ENCODE measurements at places on chromosomes 7 and 10.

GRCh38 chr10:72034040-72034499 lies 54.3 kb downstream of the SPOCK2 start:
- no peak for DNase-seq

DNA sequence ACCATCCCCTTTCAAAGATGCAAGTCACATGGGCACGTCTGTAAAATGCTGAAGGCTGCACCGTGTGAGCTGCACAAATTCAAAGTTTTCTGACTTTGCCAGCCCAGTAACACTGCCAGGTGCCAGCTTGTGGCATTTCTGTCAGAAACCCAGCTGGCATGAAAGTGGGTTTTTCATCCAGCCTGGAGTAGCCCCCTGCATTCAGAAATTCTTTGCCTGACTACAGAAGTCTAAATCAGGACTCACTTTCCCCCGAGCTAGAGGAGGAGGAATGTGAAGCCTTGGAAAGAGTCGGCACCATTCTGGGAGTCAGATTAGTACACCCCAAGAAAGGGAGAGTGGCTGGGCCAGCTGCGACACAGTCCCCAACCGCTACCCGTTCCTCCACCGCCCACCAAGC lies 56.7 kb upstream of the EN2 start:
- no peak for DNase-seq

GRCh38 chr10:7027237-7027912 lies 383.5 kb downstream of the SFMBT2 start:
- DNase-seq, result no peak

DNA sequence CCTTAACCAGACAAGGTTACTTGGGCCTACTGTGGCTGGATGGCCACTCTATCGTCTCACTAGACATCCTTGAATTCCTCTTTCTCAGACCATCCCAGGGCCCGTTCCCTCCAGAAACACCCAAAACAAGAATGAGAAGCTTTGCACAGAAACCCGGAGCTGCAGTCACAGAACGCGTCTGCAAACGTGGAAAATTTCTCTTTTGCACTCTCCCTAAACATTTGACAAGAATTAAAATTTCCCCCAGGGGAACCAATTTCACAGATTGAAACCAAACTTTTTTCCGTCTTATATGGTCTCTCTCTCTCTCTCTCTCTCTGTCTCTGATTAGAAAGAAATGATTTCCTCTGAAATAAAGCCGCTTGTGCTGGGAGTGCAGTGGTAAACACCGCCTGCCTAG lies 120.7 kb downstream of the MKX start:
- no peak for DNase-seq

- no peak for DNase-seq
Observed at GRCh38 chr10:114825513-114826253, 4.1 kb downstream of the FHIP2A start.

- no peak for DNase-seq
Observed at GRCh38 chr10:3525832-3526449, 259.1 kb downstream of the KLF6 start.

- no peak for DNase-seq
Observed at GRCh38 chr7:69761290-69761922, 163.1 kb downstream of the AUTS2 start.

- DNase-seq, result no peak
Observed at GRCh38 chr7:132580277-132580676, 4.0 kb upstream of the PLXNA4 start.

- DNase-seq, result no peak
Observed at GRCh38 chr10:127962205-127962604, 55.3 kb downstream of the PTPRE start.

DNA sequence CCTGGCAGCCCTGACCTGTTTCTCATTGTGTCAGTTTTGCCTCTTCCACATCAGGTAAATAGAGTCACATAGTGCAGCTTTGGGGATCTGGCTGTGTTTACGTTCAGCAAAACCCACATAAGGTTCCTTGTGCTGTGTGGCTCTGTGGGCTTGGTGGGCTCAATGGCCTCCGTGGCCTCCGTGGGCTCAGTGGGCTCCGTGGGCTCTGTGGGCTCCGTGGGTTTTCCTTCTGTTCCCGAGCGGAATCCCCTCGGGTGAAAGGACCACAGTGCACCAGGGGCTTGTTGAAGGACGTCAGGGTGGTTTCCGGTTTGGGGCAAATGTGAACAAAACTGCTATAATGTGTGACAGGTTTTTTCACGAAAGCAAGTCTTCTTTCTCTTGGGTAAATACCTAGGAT lies 12.5 kb upstream of the DPYSL4 start:
- DNase-seq, result no peak

DNA sequence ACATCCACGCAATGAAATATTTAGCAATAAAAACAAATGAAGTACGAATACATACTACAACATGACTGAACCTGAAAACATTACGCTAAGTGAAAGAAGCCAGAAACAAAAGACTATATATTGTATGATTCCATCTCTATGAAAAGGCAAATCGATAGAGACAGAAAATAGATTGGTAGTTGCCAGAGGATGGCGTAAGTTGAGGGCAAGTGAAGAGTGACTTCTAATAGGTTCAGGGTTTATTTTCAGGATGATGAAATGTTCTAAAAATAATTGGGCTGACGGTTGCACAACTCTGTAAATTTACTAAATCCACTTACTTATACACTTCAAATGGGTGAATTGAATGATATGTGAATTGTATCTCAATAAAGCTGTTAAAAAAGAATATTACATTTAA lies 39.5 kb upstream of the TECTB start:
- no peak for DNase-seq

- DNase-seq, result no peak
Observed at GRCh38 chr10:3772361-3773171, 12.4 kb downstream of the KLF6 start.

DNA sequence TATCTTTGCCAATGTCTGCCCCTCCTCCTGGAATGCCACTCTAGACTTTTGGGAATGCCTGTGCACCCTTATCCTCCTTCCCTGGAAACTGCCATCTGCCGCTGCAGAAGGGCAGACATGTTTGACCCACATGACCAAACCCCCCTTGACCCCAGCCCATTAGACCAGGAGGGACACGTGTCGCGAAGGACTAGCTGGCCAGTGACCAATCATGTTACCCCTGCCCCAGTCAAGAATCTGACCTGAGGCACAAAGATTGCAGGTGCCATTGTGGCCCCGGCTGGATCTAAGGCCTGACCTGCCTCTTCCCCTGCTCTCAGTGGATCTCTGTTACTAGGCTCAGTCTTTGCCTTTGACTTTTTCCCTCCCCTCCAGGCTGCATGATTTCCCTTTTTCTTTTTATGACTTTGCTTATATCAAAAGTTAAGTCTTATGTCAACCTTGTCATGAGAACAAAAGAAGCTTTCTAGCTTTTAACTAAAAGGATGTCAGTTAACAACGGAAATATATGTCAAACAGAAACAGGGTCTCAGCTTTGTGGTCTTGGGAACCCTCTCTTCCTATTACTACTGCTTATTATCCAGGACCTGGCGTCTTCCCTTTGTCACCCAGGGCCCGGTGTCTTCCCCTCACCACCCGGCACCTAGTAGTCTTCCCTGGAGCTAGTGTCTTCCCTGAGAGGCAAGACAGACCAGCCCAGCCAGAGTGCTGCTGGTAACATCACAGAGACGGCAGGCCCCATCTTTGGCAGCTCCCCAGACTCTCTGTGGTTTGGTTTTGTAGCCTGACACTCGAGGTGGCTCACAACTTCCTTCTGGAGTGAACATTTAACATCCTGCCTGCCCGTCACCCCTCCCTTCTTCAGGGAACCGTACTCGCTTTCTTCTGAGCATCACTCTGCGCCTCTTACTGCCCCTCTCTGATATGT lies 24.4 kb upstream of the PPIF start:
- peak; percentile 82 for DNase-seq

DNA sequence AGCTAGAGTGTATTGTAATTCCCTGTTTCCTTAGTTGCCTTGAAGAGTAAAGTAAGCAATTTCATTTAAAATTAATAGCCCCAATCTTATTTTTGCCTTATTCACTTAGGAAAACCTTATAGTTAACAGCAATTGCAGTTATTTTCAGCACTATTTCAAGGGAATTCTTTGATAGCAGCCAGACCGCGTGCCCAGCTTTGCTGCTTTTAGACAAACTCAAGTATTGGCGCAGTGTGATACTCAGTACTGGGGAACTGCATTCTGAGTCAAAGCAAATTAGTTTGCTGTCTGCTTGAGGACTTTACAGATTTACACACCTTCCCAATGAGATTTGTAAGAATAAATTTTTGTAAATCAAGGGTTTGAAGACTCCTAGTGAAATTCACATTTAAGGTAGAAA lies 21.2 kb downstream of the PRKG1 start:
- DNase-seq, result no peak

DNA sequence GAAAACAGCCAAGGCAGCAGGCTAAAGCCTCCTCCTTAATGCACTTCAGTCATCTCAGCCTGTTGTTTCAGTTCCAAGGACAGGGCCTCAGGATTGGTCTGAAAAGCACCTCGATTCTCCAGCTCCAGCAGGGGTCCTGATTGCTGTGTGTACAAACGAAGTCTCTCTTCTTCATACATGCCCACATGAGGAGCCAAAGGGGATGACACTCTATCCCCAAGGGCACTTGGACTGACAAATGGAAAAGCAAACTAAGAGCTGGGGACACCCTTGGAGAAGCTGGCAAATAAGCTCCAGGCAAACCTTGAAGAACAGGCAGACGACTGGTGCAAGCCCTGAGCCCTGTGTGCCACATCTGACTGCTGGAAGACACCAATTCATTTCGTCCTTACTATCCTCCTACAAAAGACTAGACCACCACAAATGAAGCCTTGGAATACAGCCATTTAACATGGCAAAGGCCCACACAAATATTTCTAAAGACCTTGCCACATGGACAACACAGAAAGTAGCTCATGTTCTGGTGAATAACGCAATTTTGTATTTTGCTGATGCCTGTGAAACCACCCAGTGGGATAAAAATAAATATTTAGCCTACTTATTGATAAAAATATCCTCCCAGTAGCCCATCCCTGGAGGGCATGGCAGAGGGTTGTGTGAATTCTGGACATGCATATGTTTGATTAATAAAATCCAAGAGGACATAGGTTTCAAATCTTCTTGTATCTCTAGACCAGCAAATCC lies 61.9 kb downstream of the PARD3 start:
- no peak for DNase-seq

DNA sequence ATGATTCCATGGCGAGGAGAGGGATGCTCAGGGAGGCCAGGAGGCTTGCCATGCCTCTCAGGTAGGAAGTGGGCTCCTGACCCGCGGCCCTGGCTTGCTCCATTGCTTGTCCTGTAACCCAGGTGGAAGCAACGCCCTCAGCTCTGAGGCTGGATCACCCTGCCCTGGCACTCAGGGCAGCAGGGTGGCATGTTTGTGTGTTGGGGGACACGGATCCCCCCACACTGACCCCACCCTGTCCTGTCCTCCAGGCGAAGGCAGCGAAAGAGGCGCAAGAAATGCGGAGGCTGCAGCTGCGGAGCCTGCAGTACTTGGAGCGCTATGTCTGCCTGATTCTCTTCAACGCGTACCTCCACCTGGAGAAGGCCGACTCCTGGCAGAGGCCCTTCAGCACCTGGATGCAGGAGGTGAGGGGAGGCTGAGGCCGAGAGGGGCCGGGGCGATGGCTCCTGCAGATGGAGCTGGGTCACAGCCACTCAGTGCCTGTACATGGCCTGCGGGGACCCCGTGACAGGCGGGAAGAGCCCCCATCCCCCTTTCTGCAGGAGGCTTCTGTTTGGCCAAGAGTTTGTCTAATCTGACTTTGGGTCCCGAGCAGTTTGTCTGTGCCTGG lies 38.3 kb downstream of the PRF1 start:
- no peak for DNase-seq

DNA sequence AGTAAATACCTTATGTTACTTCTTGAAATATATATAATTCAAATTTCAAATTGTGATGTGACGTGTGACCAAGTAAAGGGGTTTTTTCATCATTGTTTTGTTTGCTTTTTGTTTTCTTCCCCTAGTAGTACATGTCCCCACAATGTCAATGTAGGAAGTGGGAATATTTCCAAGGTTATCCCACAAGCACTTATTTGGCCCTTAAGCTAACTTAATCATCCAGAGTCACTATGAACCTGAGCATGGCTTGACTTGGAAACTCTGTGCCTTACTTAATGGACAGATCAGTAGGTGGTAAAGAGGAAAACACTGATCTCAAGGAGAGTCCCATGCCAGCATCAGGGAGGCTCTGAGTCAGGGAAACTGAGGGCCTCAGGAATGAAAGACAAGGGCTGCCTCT lies 569.3 kb upstream of the IGFBP3 start:
- DNase-seq, result no peak

GRCh38 chr7:138919911-138920310 lies 61.3 kb downstream of the KIAA1549 start:
- DNase-seq, result no peak

- no peak for DNase-seq
Observed at GRCh38 chr7:48350515-48350914, 179.3 kb downstream of the ABCA13 start.

GRCh38 chr7:37815671-37816371 lies 32.6 kb upstream of the NME8 start:
- no peak for DNase-seq

DNA sequence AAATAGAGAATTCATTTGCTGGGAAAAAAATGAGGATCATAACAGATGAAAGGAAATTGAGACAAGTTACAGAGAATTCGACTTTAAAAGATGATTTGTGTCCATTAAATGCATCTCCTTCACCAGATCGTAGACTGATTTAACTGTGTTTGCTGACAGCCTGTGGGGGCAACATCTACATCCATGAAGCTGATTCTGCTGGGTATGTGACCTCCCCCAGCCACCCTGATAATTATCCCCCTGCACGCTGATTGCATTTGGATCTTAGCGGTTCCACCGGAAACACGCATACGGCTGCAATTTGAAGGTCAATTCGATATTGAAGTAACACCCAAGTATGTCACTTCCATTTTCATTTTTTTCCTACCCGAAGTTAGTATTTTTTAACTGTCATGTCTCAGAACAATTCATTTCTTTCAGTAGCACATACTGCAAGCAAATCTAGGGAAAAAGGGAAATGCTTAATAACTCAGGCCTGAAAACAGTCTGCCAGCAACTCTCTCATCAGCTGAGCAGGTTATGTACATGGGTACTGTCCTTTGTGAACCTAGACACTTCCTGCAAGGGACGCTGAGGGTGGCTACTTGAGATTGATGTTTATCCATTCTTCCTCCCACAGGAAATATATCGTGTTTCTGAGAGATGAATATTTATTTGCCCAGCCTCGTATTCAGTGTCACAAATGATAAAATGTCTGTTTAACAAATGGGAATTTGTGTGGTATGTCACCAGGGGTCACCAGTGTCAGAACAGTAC lies 134.9 kb downstream of the ZNF22 start:
- DNase-seq, result no peak

DNA sequence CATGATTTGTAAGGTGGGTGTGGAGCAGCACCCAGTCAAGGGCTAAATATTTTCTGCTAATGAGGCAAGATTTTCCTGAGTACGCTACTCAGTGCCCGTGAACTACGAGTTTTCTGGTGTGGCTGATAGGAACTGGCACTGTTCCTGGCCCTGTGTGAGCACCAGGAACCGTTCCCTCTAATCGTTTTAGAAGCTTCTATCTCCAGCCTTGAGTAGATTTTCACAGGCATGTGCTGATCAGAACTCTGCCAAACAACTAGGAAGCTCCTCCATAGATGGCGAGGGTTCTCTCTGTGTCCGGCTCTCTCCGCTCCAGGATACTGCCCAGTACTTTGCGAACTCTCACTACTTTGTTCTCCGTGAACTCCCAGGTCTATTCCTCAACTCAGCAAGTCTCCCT lies 17.7 kb downstream of the TRIM4 start:
- no peak for DNase-seq
